ENCODE measurements at places on chromosomes 2 and 18.

GRCh38 chr2:98419544-98419943, 25.1 kb upstream of the INPP4A start:
- no peak for DNase-seq

- no peak for DNase-seq
These were observed 298.9 kb upstream of the NCKAP5 start for GRCh38 chr2:133867166-133867565.

DNA sequence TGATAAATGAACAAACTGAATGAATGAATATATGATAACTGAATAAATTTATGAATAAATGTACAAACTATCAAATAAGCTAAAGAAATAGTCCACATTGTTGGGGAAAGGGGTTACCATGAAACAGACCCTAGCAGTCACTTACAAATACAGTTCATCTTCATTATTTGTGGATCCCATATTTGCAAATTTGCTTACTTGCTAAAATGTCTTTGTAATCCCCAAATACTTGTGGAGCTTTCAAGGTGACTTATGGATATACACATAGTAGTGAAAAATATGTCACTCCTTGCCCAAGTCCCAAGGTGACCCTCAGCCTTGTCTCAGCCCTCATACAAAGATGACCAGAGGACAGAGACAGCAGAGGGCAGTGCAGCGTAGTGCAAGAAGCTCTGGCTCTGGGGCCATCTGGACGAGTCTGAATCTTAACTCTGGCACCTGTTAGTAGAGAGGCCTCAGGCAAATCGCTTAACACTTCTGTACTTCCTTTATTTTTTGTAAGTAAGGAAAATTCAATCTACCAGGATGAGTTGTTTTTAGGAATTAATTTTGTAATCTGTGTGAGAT, 3.1 kb downstream of the PAIP2B start:
- no peak for DNase-seq

GRCh38 chr2:101190747-101191516, 39.8 kb upstream of the TBC1D8 start:
- DNase-seq, result no peak

DNA sequence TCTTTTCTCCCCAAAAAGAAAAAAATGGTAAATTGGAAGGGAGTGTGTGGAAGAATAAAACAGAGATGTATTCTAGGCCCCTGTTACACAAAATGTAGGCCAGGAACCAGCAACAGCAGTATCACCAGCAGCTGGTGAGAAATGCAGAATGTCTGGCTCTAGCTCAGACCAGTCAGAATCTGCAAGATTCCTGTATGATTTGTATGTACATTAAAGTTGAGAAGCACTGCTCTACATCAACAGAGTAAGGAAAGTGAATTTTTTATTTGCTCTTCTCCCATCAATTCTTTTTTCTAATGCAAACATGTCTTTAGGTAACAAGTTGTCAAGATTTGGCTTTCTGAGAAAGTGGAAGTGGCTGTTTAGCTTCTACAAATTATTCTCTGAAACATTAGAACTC, 235.4 kb upstream of the FANCL start:
- no peak for DNase-seq

- no peak for DNase-seq
These were observed 19.8 kb downstream of the EPHA4 start for GRCh38 chr2:221552291-221552690.

GRCh38 chr2:138485019-138485418, 16.6 kb upstream of the SPOPL start:
- no peak for DNase-seq

- no peak for DNase-seq
These were observed 60.0 kb downstream of the DGKD start for GRCh38 chr2:233414273-233414654.

DNA sequence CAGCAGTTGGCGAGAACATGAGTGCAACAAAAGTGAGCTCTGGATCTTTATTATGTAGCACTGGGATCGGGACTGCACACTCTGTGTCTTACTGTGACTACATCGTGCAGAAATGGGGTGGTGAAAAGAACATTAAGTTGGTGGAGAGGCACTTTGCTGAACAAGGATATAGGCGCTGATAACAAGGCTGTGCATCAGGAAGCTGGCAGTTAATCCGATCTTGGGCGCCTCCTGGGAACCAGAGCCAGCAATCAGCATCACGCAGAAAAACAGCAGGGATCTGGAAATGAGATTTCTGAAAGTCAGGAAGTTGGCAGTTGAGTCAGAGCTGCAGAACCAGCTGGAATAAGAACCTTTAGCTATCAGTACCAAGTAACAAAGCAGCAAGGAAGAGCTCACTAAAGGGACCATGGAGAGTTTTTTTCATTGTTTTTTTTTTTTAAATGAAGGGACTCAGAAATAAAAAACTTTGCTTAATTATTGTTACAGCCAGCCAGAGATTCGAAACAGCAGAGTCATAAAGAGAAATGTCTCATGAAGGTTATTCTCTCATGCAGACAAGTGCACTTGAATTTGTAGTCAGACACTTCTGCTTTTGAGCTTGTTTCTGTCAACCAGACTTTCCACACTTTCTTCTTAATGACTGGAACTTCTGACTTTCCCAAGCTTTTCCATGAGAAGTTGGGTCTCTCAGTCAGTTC, 22.8 kb upstream of the MYO3B start:
- no peak for DNase-seq

GRCh38 chr2:189012351-189012750, 38.2 kb downstream of the COL3A1 start:
- DNase-seq, result no peak

GRCh38 chr18:323253-323622, 55.4 kb upstream of the THOC1 start:
- DNase-seq, result no peak

DNA sequence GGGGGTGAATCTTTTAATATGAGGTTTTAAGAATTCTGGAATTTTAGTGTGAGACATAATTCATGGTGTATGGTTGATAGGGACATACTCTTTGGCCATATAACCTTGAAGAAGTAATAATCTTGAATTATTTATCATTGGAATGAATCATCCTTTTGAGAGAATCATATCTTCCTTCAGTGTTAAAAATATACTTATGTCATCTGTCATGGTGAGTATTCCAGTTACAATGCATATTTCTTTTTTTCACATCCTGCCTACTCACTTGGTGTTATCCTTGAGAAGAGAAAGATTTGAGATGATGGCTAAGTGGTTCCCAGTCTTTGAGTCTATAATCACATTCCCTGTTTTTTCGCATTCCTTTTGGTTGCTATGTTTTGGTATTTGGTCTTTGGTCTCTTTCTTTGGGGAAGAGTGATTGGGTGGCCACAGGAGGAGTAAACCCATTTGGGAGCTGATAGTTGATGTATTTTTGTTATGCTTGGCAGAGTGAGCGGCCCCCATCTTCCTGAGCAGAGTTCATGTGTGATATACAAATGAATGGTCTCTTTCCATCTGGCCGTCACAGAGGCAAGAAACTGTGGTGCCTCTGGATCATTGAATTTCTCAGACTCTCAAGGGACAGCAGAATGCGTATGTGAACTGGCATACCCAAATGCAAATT, 21.6 kb downstream of the ASAP2 start:
- no peak for DNase-seq

GRCh38 chr2:33104052-33104623, 157.4 kb downstream of the LTBP1 start:
- no peak for DNase-seq

- DNase-seq, result no peak
These were observed 217.1 kb downstream of the DYM start for GRCh38 chr18:49243391-49243790.

GRCh38 chr2:173456960-173457359, 102.3 kb downstream of the CDCA7 start:
- no peak for DNase-seq

DNA sequence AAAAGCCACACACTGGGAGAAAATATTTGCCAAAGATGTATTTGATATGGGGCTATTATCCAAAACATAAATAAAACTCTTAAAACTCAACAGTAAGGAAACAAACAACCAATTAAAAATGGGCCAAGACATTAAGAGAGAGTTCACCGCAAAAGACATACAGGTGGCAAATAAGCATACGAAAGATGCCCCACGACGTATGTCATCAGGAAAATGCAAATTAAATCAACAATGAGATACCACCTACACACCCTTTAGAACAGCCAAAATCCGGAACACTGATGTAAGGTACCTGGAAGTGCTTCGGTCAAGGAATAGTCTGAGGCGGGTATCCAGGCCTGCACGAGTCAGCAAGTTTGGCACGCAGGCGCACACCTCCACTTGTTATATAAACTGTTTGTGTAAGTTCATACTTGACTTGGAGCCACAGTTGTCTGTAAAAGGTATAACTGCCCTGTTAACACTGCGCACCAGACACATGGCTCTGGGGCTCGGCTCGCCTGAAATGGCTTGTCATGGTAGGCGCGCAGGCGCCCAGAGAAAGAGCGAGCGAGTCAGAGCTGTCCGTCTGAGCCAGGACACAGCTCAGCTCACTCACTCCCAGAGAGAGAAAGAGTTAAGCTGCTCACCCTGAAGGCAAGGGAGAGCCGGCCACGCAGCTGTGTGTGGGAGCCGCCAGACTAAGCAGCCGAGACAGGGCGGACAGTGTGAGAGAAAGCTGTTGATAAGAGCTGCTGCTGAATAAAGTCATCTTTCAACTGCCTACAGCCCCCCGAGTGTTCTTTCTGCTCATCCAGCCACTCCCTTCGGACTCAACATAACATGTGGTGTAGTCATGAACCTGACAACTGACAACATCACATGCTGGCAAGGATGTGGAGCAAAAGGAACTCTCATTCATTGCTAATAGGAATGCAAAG, 87.3 kb downstream of the HNRNPLL start:
- no peak for DNase-seq

GRCh38 chr2:156649596-156649995, 213.4 kb downstream of the GPD2 start:
- no peak for DNase-seq

DNA sequence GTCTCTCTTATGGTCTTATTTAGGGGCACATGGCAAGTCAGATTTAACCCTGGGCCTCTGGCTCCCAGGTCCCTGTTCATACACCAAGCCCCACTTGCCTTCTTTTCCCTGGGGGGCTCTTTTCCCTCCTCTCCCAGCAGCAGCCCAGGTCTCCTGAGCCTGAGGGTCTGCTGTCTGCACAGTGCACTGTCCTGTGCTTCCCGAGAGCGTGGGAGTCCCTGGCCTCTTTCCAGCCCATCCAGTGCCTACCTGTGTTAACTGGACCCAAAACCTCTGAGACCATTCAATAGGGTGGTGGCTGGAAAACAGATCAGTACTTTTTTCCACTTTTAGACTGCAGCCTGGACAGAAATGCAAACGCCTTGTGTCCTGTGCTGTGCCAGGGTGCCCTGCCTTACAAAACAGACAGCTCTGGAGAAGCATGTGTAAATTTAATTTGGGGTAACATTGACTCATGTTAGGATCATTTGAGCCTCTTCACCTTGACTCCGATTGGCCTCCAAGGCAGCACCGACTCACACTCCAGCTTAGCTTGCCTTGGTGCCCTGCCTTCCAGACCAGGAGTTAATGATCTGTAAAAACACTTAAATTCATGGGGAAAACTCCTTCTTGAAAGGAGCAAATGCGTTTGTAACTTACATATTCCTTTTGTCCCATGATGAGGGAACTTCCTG, 34.3 kb downstream of the TWIST2 start:
- no peak for DNase-seq

DNA sequence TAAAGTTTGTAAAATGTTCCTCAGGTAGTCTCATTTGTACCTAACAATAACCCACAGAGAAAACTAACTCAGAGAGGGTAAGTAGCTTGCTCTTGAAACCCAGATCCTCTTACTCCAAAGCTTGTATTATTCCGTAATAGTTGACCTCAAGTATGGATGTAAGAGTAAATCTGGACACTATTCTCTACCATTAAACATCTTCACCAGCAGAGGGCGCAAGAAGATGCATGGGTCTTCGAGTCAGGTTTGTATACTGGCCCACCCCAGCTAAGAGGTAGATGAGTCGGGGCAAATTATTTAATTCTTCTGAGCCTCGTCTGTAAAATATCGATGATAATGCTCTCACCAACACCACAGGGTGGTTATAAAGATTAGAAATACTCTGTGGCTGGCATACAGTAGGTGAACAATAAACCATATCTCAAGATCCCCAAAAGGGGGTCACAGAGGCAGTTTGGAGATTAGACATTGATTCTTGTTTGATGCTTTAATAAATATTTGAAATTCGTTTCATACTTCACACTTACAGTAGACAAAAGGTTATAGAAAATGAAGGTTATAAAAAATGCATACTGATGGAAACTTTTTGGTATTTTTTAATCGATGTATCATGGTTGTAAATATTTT, 3.5 kb upstream of the CABLES1 start:
- DNase-seq, result peak; percentile 36

DNA sequence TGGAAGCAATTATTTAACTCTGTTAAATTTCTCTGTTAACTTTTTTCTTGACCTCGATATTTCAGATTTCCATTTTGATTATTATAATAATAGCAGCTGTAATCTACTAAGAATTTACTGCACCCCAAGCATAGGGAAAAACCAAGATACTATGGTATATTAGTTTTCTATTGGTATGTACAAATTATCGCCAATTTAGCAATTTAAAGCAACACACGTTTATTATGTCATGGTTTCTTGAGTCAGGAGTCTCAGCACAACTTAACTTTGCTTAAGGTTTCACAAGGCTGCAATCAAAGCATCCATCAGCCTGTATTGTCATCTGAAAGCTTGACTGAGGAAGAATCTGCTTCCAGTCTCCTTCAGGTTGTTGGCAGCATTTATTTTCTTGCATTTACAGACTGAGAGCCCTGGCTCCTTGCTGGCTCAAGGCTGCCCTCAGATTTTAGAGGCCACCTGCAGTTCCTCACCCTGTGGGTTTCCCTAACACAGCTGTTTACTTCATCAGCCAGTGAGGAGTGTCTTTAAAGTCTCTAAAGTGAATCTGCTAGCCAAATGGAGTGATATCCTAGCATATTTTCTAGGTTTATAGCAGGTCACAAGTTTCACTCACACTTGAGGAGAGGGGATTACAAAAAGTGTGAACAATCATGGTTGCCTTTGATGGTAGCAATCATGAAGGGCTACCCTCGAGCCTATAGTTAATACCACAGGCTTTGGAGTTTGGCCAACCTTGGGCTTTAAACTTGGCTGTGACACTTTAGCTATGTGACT, 4.4 kb upstream of the VPS54 start:
- DNase-seq, result no peak

GRCh38 chr2:42939411-42940206, 147.2 kb upstream of the HAAO start:
- no peak for DNase-seq

DNA sequence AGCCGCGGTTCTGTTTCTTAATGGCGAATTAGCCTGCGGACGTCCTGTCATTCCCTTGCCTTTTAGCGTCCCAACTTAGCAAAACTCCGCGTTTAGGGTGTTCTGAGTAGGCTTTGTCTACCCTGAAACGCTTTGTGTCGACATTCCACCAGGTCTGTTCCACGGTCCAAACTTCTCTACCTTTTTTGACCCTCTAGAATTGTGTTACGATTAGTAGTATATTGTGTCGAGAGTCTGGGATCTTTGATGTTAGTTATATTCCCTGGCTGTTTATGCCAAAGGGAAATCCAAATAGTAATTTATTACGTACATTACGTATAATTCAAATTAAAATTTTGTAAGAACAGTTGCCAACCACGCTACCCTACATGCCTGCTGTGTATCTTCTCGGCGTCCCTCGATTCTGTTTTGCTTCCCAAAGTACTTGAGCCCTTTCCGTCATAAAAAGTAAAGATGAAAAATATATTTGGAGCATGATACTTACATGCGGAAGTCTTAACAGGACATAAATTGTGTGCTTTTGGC, 495 bp upstream of the TTC32 start:
- no peak for DNase-seq

Measured in stimulated activated CD8-positive, alpha-beta memory T cell treated with anti-CD3 and anti-CD28 coated beads, Interleukin-15, amount 100 ng/mL, for 4 hours (primary cell).